Uterus (tissue), 4 donors: ENCODE measurements at places on chromosomes 16 and 17. TPM values are rescaled to one million over a fixed set of nuclear protein-coding genes. Genes with fewer than 3 reads are reported as not detected.

- H3K4me3 ChIP-seq: no peak overlapping the region
- DNase-seq: no peak
- no peak overlapping the region for H3K27ac ChIP-seq
- H3K4me1 ChIP-seq: no peaks in the 10 kb centered on the region
- H3K36me3 ChIP-seq: no peaks in the 10 kb centered on the region
These were observed 57.9 kb upstream of the PLCG2 start for GRCh38 chr16:81720973-81721906.

- no peaks in the 10 kb centered on the region for H3K27me3 ChIP-seq
- no peak overlapping the region for H3K27ac ChIP-seq
- no peak overlapping the region for H3K4me3 ChIP-seq
- no peaks in the 10 kb centered on the region for H3K36me3 ChIP-seq
- H3K4me1 ChIP-seq: no peaks in the 10 kb centered on the region
These were observed 31.6 kb downstream of the HOXB1 start for GRCh38 chr17:48499248-48499647.

GRCh38 chr17:66493283-66494019, 191.0 kb downstream of the PRKCA start:
- H3K36me3 ChIP-seq: no peaks in the 10 kb centered on the region
- no peaks in the 10 kb centered on the region for H3K4me1 ChIP-seq
- no peaks in the 10 kb centered on the region for H3K27me3 ChIP-seq
- DNase-seq: no peak
- H3K27ac ChIP-seq: peak overlapping the region; percentile 64
- no peak overlapping the region for H3K4me3 ChIP-seq

GRCh38 chr16:87930456-87930855, 5.9 kb downstream of the CA5A start:
- no peak overlapping the region for H3K4me3 ChIP-seq
- DNase-seq: no peak
- no peak overlapping the region for H3K27ac ChIP-seq

DNA sequence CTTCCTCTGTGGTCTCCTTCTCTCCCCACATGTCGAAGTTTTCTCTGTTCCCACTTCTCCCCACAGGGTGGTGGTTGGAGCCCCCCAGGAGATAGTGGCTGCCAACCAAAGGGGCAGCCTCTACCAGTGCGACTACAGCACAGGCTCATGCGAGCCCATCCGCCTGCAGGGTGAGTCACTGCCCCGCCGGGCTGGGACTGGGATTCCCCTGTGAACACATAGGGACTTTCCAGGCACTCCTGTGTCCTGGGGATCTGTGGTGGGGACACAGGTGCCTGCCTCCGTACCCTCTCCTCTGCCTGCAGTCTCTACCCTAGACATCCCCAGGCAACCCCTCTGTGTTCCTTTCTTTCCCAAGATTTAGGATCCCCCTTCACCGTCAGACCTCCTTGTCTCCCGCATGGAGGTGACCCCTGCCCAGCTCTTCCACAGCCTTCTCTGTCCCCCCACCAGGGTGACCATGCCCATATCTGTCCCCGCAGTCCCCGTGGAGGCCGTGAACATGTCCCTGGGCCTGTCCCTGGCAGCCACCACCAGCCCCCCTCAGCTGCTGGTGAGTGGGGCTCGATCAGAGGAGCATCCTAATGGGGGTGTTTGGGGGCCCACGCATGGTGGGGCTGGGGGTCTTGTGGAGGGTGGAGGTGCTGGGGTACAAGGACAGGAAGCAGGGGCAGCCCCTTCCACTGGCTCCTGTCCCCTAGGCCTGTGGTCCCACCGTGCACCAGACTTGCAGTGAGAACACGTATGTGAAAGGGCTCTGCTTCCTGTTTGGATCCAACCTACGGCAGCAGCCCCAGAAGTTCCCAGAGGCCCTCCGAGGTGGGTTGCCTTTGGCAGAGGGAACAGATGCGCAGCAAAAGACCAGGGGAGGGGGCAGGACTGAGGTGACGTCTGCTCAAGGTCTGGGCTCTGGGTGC, 5.8 kb downstream of the ITGAM start:
- no peaks in the 10 kb centered on the region for H3K36me3 ChIP-seq
- DNase-seq: no peak
- no peak overlapping the region for H3K27ac ChIP-seq

GRCh38 chr17:41404024-41404671, 6.7 kb upstream of the KRT31 start:
- no peaks in the 10 kb centered on the region for H3K4me1 ChIP-seq
- H3K27ac ChIP-seq: no peak overlapping the region
- no peaks in the 10 kb centered on the region for H3K36me3 ChIP-seq
- peak; percentile 49 for DNase-seq
- H3K27me3 ChIP-seq: no peaks in the 10 kb centered on the region
- H3K4me3 ChIP-seq: no peak overlapping the region

DNA sequence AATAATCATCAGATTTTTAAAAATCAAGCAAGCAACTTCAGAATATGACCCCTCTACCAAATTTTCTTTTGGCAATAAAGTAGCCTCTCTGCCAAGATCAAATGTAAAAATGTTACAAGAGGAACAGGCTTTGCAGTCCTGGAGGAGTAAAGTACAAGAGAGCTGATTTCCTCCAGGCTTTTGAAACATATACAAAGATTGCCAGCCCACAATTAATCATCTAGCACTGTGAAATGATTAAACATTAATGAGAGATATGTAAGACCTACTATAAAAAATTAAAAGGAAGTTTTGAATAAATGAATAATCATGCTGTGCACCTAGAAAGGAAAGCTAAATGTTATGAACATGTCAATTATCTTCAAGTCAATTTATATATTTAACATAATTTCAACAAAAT, 26.3 kb downstream of the TXNDC11 start:
- H3K4me3 ChIP-seq: no peak overlapping the region
- peak overlapping the region; percentile 43 for H3K27ac ChIP-seq
- no peaks in the 10 kb centered on the region for H3K36me3 ChIP-seq
- H3K27me3 ChIP-seq: no peaks in the 10 kb centered on the region

GRCh38 chr16:65375651-65376050, 253.8 kb upstream of the CDH11 start:
- no peak overlapping the region for H3K27ac ChIP-seq
- H3K27me3 ChIP-seq: no peaks in the 10 kb centered on the region
- no peaks in the 10 kb centered on the region for H3K4me1 ChIP-seq
- no peak for DNase-seq
- no peak overlapping the region for H3K4me3 ChIP-seq

DNA sequence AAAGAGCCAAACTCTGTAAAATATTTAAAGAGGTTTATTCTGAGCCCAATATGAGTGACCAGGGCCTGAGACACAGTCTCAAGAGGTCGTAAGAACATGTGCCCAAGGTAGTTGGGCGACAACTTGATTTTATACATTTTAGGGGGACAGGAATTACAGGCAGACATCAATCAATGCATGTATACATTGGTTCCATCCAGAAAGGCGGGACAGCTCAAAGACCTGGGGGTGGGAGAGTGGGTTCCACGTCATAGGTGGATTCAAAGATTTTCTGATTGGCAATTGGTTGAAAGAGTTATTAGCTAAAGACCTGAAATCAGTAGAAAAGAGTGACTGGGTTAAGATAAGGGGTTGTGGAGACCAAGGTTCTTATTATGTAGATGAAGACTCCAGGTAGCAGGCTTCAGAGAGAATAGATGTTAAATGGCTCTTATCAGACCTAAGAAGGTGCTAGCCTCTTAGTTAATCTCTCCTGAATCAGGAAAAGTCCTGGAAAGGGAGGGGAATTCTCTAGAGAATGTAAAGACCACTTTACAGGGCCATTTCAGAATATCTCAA, 32.4 kb downstream of the HSBP1 start:
- no peak overlapping the region for H3K27ac ChIP-seq
- DNase-seq: no peak
- no peaks in the 10 kb centered on the region for H3K4me1 ChIP-seq
- no peaks in the 10 kb centered on the region for H3K27me3 ChIP-seq
- H3K4me3 ChIP-seq: no peak overlapping the region

- H3K4me3 ChIP-seq: peak within 1 kb of the TSS; percentile 74
- no peaks in the 10 kb centered on the region for H3K36me3 ChIP-seq
- H3K4me1 ChIP-seq: no peaks in the 10 kb centered on the region
- no peaks in the 10 kb centered on the region for H3K27me3 ChIP-seq
- DNase-seq: peak; percentile 70
These were observed at the start of gene ZNF205 for GRCh38 chr16:3112058-3112880. Gene ZNF205, plus strand, starts transcription at chr16:3112586. Its CDS starts 845 bp downstream, at chr16:3113431.

The LHX1 gene
- total RNA-seq: not detected

The CLUH gene
- 40.3 TPM for total RNA-seq

The IGF2BP1 gene
- under 0.01 TPM for total RNA-seq

The TMEM186 gene
- 9.1 TPM for total RNA-seq
